HCT116 (cell line): ENCODE measurements at places on chromosomes 1 and 21. TPM values are rescaled to one million over a fixed set of nuclear protein-coding genes. Genes with fewer than 3 reads are reported as not detected.

HAX1 gene
- 93.6 TPM for total RNA-seq

- DNase-seq: no peak
- H3K27me3 ChIP-seq: no peaks in the 10 kb centered on the region
- H3K36me3 ChIP-seq: no peaks in the 10 kb centered on the region
- H3K4me3 ChIP-seq: no peak overlapping the region
- H3K4me1 ChIP-seq: no peaks in the 10 kb centered on the region
- H3K27ac ChIP-seq: no peak overlapping the region
These were observed 3.5 kb upstream of the ACTA1 start for GRCh38 chr1:229437443-229437842.

NUAK2 gene
- total RNA-seq: 3.0 TPM

DNA sequence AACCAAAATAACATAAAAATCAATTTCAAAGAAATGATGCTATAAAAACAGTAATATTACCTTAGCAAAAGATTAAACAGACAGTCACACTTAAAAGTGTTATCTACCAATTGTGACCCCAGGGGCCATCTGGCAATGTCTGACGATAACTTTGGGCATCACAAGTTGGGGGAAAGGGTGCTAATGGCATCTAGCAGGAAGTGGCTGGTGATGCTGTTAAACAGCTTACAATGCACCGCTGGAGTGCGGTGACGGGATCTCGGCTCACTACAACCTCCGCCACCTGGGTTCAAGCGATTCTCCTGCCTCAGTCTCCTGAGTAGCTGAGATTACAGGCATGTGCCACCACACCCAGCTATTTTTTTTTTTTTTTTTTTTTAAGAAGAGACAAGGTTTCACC, 27.6 kb downstream of the NUP133 start:
- no peaks in the 10 kb centered on the region for H3K4me1 ChIP-seq
- H3K27ac ChIP-seq: no peak overlapping the region
- no peak for DNase-seq

LRRC3 gene
- 7.5 TPM for total RNA-seq

GRCh38 chr1:50644447-50645105, 221.3 kb upstream of the DMRTA2 start:
- H3K27ac ChIP-seq: no peak overlapping the region
- no peak for DNase-seq
- no peaks in the 10 kb centered on the region for H3K27me3 ChIP-seq
- no peaks in the 10 kb centered on the region for H3K36me3 ChIP-seq
- no peak overlapping the region for H3K4me3 ChIP-seq
